Cardiac fibroblast (primary cell): ENCODE measurements at places on chromosomes 5 and 9.

- no peak for DNase-seq
These were observed 169.0 kb upstream of the NREP start for GRCh38 chr5:111926026-111926425.

DNA sequence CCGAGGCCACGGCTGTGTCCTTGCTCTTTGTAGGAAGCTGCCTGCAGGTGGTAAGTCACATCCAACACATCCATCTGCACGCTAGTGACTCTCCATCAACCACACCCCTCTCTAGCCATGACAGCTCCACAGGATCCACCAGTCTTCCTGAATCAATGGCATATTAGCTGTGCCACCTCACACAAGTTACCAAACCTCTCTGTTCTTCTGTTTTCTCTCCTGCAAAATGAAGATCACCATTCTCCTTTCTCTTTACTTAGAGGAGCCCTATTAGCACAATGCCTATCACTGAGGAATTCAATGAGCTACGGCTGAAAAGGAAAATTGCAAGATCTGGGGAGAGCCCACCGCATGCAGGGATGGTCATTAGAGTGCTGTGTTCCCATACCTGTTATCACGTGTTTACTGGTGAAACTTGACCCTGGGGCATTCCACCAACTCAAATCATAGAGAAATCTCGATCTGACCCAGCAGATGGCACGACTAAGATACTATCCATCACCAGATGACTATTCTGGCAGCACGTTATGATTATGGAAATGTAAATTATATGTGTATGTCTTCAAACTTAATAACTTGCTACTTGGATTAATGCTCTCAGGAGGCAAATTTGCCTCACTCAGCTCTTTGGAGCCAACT is 20.9 kb downstream of the WHRN start:
- DNase-seq: no peak

- no peak for DNase-seq
These were observed 938.1 kb downstream of the EFNA5 start for GRCh38 chr5:106732624-106733023.

DNA sequence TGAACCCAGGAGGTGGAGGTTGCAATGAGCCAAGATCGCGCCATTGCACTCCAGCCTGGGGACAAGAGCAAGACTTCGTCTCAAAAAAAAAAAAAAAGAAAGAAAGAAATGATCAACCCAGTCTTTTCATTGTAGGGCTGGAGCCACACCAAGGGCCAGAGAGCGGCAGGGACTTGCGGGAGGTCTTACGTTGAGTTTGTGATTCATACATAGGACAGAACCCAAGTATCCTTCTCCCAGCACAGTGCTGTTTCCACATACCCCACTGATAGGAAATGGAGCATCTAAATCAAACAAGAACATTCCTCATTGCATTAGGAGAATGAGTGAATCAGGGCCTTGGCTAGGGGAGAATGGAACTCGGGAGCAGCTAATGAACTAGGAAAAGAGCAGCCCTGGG is 3.5 kb upstream of the TNIP1 start:
- peak; percentile 60 for DNase-seq

DNA sequence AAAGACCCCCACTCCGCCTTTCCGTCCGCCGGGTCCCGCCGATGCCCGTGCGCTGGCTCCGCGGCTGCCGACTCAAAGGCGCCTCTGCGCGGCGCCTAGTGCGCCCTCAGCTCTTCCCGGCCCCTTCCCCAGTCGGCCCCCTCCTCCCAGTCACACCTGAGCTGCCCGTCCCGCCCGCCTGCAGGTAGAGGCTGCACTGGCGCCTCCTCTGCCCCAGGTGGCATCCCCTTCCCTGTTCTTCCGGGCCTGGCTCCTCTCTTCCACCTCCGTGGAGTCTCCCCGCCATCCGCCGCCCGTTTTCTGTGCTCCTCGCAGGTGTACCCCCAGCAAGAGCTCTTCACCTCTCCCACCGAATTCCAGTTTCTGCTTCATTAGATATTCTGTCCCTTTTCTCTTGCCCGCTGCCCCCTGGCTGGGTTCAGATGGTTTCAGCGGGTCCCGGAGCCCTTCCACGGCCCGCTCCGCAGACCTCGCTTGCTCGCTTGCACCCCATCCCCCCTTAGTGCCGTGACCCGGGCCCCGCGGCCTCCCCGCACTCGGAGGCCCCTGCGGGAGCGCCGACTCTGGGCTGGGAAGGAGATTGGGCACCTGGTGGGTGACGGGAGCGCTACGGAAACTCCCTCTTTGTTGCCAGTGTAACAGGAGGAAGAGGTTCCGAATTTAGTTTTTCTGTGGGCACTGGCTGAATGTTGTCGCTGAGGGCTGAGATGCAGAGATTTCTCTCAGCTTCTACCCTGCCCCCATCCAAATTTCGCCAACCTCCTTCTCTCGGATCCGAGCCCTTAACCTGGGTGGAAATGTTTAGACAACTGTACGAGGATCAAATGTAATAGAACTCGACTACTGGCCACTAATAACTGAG is 809 bp downstream of the SLC44A1 start:
- peak; percentile 61 for DNase-seq

- DNase-seq: peak; percentile 40
These were observed 113.2 kb downstream of the SLC12A2 start for GRCh38 chr5:128196791-128197190.

GRCh38 chr5:14108170-14108996 is 34.8 kb upstream of the TRIO start:
- peak; percentile 89 for DNase-seq
